ENCODE measurements at places on chromosomes 12 and 14.

GRCh38 chr12:94178882-94179281, 30.5 kb downstream of the PLXNC1 start:
- DNase-seq = no peak

DNA sequence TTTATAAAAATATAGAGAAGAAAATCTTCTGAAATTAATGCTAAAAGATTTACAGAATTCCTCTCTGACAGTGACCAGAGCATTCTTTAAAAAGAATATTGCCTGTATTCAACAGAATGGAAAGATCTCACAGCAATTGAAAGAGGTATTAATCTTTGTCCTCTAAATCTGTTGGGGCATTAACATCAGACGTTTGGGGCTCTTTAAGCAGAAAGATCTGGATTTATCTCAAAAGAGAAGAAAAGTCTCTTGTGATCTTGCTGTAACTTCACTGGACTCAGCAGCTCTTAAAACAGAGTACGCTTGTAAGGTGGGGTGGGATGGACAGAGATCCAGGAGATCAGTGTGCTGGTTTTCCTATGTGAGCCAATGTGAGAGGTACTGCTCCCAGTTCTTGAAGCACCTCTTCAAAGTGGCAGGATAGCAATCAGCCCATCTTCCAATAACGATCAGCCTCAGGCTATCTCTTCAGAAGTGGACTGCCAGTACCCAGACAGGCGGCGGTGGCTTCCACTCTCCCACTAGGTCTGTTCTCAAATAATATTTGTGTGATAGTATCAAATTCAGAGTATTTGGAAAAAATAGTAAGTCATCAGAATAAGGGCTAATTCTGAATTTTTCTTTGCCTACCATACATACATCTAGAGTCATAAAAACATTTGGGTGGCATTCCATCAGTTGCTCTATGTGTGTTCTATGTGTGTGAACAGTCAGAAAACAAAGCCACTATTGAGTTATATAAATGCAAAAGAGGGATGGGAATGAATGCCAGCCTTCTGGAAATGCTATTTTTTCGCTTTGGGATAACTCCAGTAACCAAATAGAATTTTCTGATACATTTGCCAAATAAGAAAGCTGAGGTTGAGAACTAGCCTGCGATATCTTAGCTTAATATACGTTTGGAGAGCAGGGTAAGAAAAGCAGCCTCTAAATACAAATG, 237.4 kb upstream of the RGS6 start:
- no peak for DNase-seq

DNA sequence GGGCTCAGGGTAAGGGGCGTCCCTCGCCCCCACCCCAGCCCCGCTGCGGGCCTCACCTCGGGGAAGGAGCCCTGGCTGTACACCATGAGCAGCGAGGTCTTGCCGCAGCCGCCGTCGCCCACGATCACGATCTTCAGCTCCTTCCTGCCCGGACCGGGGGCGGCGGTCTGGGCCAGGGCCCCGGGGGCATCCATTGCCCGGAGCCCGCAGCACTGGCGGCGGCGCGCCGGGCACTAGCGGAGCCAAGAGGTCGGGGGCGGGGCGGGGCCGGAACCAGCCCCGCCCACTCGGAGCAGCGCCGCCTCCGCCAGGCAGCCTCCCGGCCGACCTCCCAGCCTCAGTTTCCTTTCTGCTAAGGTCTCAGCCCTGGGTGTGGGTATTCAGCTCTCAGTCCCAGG, at the start of gene RHOF:
Gene RHOF, minus strand, starts transcription at position 249 of the 398 bp plus-strand sequence. Its CDS starts 55 bp downstream, at position 194.
- DNase-seq = no peak

- no peak for DNase-seq
Observed at GRCh38 chr14:22263961-22264360, 325.1 kb downstream of the DAD1 start.

GRCh38 chr14:77094672-77095284, 3.3 kb upstream of the CIPC start:
- DNase-seq = no peak

- no peak for DNase-seq
Observed at GRCh38 chr12:98127854-98128253, 387.5 kb upstream of the TMPO start.

Measured in left renal pelvis (tissue), 4 donors.